D341Med (cell line): ENCODE measurements at places on chromosomes 1 and 21.

GRCh38 chr1:18872071-18872611, 12.7 kb upstream of the TAS1R2 start:
- no peak for DNase-seq

DNA sequence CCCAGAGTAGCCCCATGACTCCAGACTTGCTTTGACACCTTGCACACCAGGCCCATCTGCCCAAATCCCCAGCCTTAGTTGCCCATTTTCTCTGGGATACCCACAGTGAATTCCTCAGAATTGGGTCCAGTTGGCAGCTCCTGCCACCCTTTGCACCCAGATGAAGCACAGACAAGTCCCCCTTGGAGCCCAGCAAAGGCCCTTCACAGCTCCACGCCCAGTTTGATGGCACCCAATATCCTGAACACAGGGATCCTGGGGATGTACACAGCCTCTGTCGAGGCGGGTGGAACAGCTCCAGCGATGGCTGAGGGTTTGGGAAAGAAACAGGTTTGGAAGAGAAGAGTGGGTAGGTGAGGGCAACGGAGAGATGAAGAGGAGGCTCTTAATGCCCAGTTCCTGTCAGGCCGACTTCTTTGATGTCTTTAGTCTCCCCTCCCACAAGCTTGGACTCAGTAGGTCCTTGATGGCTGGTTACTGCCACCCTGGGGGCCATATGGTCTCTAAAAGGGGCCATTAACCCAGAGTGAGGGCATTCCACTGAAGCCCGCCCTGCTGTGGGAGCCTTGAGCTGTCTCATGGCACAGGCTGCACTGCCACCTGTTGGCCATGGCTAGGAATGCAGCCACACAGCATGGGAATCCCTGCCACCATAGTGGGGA, 21.7 kb downstream of the TMEM53 start:
- DNase-seq = peak; percentile 83

GRCh38 chr1:219837274-219837993, 90.9 kb downstream of the SLC30A10 start:
- peak; percentile 59 for DNase-seq

DNA sequence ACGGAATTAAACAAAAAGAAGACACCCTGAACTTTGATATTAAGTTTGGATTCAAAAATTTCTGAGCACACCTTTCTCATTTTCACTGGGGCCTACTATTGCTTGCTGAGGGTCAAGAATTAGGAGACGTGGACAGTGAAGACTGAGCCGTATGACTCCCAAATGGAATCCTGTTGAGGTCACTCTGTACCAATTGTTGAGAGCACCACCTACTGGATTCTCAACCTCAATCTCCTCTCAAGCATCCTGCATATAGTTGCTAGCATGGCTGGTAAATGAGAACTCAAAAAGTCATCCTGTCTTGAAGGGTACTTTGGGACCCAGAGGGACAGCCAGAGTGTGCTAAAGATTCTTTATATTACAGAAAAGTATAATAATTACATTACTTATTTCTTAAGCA, 20.2 kb upstream of the MTR start:
- DNase-seq = peak; percentile 45

- DNase-seq = no peak
These were observed 47.6 kb downstream of the PKNOX1 start for GRCh38 chr21:43021756-43022600.

DNA sequence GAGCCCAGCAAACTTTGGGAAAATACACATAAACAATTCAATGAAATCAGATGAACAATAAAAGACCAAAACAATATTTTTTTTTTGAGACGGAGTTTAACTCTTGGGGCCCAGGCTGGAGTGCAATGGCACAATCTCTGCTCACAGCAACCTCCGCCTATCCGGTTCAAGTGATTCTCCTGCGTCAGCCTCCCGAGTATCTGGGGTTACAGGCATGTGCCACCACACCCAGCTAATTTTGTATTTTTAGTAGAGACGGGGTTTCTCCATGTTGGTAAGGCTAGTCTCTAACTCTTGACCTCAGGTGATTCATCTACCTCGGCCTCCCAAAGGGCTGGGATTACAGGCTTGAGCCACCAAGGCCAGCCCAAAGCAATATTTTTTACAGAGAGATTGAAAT, 1588.5 kb downstream of the BRINP3 start:
- DNase-seq = no peak

GRCh38 chr1:161915051-161915503, 108.6 kb downstream of the OLFML2B start:
- DNase-seq = no peak

- no peak for DNase-seq
These were observed 32.4 kb upstream of the KCNA2 start for GRCh38 chr1:110638556-110638955.

- peak; percentile 19 for DNase-seq
These were observed 144.0 kb downstream of the MAGI3 start for GRCh38 chr1:113534130-113534817.

DNA sequence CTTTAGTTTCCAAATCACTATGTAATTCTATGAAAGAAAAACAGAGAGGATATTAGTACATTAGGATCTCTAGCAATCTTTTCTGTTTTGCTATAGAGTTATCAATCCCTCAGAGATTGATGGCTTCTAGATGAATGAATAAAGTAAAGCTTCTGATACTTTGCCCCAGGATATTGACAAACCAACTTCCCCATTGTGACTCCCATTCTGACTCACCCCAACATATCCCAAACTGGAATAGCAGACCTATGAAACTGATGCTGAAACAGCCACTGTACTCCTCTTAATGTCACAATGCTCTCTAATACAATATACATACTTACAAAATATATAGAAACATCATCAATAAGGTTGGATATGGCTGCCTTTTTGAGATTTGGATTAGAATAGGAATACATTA, 442.1 kb upstream of the NR5A2 start:
- no peak for DNase-seq
